Stimulated activated CD4-positive, alpha-beta T cell treated with anti-CD3 and anti-CD28 coated beads, Interleukin-1b, Interleukin-23, amount 100 ng/mL, for 24 hours (primary cell): ENCODE measurements at places on chromosomes 5 and 9.

DNA sequence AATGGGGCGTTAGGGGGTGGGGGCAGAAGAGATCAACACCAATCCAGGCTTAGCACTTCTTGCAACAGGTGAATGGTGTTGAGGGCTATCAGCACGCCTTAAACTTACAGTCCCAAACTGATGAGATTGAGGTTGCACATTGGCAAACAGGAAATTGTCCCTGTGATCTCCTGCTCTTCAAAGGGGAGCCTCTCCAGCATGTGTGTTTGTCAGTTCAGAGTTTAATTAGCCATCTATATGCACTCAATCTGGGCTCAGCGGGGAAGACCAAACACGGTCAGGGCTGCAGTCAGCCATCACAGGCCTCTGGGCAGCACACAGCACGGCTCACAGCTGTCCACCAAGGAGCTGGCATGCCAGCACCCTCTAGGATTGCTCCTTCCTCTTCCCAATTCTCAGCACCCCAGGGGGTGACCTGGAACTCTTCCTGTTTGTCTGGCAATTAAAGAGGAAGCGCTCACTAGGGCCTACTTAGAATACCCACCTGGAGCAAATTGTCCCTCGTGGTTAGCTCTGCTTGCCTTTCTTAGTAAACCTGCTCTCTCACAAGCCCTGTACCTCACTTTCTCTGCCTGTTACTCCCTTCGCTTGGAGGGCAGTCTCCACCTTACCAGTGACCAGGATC is 217.4 kb downstream of the SLIT3 start:
- no peak for DNase-seq

DNA sequence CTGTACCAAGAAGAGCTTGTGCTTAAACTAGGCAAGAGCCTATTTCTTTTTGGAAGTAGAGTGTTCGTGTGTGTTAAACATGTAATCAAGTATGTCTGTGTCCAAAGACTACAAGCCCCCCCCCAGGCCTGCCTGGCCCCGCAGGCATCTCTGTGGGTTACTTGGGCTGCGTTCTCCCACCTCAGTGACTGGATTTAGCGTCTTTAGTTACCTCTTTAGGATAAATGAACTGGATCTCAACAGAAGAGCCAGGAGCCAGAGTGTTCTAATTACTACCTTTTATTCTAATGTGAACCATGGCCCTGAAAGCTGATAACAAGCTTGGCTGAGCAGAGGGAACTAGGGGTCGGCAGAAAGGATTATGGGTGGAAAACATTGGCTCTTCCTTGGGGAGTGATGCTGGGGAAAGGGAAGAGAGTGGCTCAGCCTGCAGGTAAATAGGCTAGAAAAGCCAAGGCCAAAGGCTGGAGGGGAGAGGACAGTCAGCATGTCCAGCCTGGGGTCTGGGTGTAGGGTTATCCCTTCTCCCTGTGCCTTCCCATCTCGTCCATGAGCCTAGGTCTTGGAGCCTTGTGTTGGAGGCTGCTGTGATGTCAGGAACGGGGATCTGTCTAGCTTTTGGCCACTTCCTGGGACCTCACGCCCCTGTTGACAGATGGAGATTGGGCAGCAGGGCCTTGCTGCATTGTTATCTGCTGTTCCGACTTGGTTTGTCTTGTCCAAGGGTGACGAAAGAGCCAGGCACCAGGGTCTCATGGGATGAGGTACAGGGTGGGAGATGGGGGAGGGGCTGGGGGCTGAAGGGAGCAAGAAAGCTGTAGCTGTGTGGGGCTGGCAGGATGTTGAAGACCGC is 11.1 kb downstream of the CD74 start:
- DNase-seq: no peak

DNA sequence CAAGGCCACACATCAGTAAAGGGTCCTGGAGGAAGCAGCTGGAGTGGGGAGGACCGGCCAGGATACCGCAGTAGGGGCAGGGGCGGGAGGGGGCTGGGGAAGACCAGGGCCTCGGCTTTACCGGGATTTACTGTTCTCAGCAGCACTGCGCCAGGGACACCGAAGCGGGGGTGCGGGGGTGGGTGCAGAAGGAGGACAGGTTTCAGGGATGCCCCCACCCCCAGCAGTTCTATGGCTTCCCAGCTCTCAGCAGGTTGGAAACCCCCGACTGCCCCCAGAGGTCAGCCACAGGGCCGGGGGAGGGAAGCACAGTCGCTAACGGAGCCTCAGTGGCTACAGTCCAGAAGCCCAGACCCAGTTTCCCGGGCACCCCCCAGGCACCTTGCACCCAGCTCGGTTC is 21.3 kb downstream of the NR5A1 start:
- no peak for DNase-seq

DNA sequence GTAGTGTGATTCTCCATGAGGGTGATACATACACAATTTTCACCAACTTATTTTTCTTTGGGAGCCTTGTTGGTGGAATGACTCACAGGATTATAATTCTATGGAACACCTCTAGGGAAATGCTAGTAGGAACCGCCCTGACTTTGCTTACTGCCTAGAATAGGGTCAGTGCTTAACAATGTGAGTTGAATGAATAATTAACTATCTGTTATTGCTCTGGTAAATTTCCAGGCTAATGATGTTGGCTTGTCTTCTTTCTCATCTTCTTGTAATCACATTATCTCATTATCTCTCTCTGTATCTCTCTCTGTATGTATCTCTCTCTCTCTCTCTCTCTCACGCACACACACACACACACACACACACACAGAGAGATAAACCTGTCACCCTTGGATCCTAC is 291.1 kb downstream of the TRIM32 start:
- no peak for DNase-seq

DNA sequence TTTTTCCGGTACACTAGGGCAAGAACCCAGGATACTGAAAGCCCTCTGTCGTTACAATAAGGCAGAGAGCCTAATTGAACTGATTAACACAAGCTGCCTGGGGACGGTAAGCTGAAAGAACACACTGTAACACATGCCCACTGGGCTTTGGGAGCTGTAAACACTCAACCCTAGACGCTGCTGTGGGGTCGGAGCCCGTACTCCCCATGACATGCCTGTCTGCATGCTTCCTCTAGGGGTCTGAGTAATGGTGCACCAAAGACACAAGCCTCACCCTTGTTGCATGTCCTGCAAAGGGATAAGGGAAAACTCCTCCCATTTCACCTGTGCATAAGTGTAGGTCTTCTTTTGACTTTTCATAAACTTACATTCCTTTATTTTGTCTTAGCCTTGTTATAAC is 194.0 kb downstream of the FBXL7 start:
- no peak for DNase-seq

DNA sequence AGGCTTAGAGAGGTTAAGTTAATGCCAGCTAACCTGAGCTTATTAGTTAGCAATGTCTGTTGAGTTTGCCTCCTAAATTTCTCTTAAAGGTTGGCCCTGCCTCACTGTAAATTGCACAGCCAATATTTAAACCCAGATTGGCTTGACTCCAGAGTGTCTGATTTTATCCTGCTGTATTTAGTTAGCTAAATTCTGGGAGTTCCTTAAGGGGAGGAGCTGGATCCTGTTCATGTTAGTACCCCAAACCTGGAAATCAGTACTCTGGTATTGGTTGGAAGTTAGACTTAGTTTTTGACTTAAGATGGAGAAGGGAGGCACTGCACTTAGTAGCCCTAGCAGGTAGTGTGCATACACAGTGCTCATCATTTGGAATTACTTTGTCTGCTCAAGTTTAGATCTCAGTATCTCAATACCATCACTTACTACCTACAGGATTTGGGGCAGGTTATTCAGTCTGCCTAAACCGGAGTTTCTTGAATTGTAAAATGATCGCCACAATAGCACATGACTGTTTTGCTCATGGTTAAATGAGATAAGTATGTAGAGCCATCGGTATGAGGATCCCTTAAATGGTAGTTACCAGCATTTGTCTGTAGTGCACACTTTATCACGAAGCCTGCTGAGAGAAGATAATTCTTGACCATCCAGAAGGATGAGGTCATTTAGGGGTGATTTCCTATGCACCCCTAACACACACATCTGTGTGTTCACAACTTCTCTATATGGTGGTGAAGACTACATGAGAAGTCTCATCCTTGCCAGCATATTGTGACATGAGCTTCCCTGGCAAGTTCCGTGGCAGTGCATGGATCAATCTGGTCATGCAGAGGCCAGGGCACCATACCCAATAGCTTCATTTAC is 264.8 kb upstream of the TRIM32 start:
- DNase-seq: no peak

- DNase-seq: no peak
Measured at GRCh38 chr5:143055596-143056338, 285.6 kb downstream of the ARHGAP26 start.

GRCh38 chr9:24594234-24594850 is 48.6 kb upstream of the IZUMO3 start:
- no peak for DNase-seq

DNA sequence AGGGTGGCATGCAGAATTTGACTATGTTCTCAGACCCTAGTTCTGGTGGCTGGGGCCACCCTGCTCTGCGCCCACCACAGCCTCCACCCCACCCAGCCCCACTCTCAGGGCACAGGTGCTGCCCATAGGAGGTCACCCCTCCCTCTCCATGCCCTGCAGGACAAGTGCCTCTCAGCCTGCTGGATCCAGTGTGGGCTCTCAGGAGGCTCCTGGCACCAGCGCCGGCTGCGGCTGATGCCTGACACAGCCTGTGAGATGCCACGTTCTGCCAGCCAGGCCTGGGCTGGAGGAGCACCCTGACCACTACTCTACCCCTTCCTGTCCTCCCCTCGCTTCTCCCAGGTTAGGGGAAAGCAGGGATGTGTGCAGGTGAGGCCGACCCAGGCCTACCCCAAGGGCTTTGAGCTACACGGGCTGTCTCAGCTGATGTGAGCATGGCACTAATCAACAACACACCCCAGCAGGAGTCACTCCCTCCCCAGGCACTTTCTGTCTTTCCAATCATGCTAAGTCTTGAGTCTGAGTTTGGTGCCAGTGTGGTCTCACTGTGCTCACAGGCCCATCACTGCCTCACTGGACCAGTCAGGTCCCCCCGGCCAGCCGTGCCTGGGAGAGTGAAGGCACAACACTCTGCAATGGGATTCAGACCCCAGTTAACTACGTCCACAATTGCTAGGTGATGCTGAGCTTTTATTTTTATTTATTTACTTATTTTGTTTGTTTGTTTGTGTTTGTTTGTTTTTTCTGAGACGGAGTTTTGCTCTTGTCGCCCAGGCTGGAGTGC is 12.1 kb upstream of the BARX1 start:
- no peak for DNase-seq

DNA sequence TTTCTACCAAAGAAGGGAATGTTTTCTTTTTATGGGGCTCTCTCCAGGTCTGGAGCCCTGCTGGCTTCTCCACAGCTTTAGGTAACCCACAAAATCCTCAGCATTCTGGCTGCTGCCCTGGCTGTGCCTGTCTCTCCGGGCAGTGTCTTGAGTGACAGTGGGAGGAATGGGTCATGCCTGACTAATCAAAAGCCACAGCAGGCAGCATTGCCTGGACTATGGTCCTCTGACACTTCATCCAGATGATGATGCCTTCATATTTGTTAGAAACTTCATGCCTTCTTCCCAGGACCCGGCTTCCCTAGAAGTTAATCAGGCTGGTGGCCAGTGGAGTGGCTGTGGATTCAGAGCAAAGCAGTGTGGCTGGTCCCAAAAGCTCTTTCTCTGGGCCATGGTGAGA is 32.2 kb upstream of the TGFBI start:
- DNase-seq: no peak

DNA sequence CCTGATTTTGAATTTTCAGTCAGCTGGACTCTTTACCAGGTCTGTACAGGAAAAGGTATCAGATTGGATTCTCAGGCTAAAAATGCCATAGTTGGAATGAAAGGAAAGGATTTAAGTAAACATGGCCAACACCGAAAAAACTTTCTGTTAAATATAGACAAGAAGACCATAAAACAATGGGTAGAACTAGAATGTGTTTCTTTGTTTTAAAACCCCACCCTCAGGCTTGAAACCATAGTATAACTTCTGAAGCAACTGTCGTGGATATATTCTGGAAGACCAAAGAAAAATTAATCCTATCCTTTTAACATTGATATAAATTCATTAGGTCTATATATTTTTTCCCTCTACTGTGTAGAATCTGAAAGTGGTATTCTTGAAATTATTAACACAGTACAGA is 118.6 kb upstream of the HAPLN1 start:
- no peak for DNase-seq

DNA sequence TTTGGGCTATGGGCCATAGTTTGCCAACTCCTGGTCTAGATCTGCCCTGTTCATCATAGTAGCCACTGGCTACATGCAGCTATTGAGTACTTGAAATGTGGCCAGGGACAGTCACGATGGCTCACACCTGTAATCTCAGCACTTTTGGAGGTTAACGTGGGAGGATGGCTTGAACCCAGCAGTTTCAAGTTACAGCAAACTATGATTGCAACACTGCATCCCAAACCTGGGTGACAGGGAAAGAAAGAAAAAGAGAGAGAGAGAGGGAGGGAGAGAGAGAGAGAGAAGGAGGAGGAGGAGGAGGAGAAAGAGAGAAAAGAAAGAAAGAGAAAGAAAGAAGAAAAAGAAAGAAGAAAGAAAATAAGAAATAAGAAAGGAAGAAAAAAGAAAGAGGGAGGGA is 5.1 kb upstream of the GMCL2 start:
- no peak for DNase-seq

- DNase-seq: no peak
Measured at GRCh38 chr9:21688108-21689102, 114.0 kb upstream of the MTAP start.

DNA sequence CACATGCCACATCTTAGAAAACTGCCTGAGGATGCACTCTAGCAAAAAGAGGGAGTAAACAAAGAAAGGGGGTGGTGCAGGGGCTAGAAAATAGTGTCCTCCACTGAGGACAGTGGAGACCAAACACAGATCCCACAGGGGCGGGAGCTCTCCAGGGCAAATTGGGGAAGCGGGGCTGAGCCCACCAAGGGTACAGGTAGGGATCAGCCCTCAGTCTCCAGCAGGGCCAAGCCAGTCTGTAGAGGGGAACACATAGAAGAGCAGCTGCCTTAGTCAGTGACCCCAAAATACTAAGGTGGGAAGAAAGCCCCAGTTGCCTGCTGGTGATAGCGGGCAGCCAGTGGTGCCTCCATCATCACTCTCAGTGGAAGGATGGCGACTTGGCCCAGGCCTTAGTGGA is 134.0 kb downstream of the ATPSCKMT start:
- DNase-seq: no peak

- DNase-seq: no peak
Measured at GRCh38 chr5:116806836-116807235, 232.2 kb upstream of the SEMA6A start.

GRCh38 chr9:2396622-2397285 is 224.8 kb upstream of the VLDLR start:
- no peak for DNase-seq

DNA sequence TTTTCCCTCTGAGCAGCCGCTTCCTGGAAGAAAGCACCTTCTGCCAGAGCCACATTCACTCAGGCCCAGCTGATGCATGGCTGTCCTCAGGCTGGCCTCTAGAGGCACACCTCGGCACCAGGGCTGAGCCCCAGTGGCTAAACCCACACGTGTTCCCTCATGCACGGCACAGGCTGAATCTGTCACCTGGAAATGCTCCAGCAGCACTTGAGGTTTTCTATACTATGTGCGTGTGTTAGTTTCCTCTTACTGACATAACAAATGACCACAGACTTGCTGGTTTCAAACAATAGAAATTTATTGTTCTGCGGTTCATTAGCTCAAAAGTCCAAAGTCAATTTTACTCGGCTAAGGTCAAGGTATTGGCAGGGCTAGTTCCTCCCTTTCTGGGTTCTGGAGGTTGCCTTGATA is 141.4 kb downstream of the LRRC70 start:
- DNase-seq: no peak
